Activated naive CD8-positive, alpha-beta T cell treated with anti-CD3 and anti-CD28 coated beads, Interleukin-2, amount 10 ng/mL, durations not matched to agents 7 days and 5 days (primary cell): ENCODE measurements at places on chromosomes 13 and 19.
A peak's percentile ranks its signal among the peaks of the same experiment; 100 is the strongest.

GRCh38 chr19:17103177-17103576, 27.6 kb downstream of the MYO9B start:
- DNase-seq = no peak
- H3K4me3 ChIP-seq = no peak overlapping the region
- H3K36me3 ChIP-seq = peaks cover 47% of the 10 kb centered on the region
- peaks cover 33% of the 10 kb centered on the region for H3K4me1 ChIP-seq
- no peaks in the 10 kb centered on the region for H3K27me3 ChIP-seq

- H3K36me3 ChIP-seq = no peaks in the 10 kb centered on the region
- no peak overlapping the region for H3K27ac ChIP-seq
- no peak overlapping the region for H3K4me3 ChIP-seq
- no peak for DNase-seq
Observed at GRCh38 chr13:68046903-68047302, 816.8 kb upstream of the PCDH9 start.

DNA sequence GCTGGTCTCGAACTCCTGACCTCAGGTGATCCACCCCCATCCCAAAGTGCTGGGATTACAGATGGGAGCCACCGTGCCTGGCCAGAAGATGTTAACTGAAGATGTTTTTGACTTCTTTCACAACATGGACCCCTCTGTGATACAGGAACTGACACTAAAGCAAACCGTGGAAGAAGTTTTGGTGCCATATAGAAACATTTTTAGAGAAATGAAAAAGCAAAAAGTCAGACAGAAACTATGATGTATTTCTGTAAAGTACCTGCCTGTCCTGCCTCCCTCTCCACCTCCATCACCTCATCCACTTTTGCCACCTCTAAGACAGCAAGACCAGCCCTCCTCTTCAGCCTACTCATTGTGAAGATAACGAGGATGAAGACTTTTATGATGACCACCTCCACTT, 11.3 kb downstream of the FBXO27 start:
- no peak overlapping the region for H3K27ac ChIP-seq
- H3K36me3 ChIP-seq = no peaks in the 10 kb centered on the region
- H3K27me3 ChIP-seq = peaks cover 15% of the 10 kb centered on the region
- no peak overlapping the region for H3K4me3 ChIP-seq
- no peaks in the 10 kb centered on the region for H3K4me1 ChIP-seq

DNA sequence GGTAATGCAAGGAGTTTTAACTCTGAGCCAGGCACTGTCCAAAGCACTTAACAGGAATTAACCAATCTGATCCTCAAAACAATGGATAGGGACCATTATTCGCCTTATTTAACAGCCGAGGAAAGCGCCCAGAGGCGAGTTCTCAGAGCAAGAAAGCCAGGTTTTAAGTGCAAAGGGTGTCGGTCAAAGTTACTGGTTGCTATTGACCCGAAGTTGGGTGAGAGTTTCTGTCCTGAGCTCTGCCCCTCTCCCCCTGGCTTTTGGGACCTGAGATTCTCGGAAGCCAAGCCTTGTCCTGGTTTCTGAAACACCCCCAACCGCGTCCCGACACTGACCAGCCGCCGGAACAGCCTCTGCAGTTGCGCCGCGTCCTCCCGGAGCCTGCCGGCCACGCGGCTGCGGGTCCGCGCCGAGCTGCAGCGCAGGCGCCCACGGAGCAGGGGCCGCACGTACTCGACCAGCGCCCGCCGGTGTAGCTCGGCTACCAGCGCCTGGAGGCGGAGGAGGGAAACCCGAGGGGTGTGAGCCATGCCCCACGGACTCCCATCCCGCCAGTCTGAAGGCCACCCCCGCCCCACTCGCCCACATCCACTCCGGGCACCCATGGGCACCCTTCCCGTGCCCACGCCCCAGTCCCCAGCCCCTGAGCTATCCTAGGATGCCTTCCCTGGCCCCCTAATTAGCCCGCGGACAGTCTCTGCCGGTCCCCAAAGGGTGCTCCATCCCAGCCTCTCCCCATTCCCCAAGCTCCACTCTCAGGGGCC, 27.8 kb downstream of the EXOC3L2 start:
- no peak for DNase-seq
- H3K27ac ChIP-seq = no peak overlapping the region
- H3K4me1 ChIP-seq = peaks cover 3% of the 10 kb centered on the region
- H3K4me3 ChIP-seq = no peak overlapping the region
- H3K36me3 ChIP-seq = no peaks in the 10 kb centered on the region
- peaks cover 55% of the 10 kb centered on the region for H3K27me3 ChIP-seq

- peaks cover 4% of the 10 kb centered on the region for H3K27me3 ChIP-seq
- no peak overlapping the region for H3K4me3 ChIP-seq
- no peaks in the 10 kb centered on the region for H3K36me3 ChIP-seq
- no peak for DNase-seq
Observed at GRCh38 chr13:39105110-39105509, 66.9 kb downstream of the NHLRC3 start.

- H3K36me3 ChIP-seq = no peaks in the 10 kb centered on the region
- peak overlapping the region; percentile 82 for H3K4me3 ChIP-seq
- peaks cover 21% of the 10 kb centered on the region for H3K4me1 ChIP-seq
Observed at GRCh38 chr19:5803441-5803751, 1.5 kb upstream of the NRTN start.

DNA sequence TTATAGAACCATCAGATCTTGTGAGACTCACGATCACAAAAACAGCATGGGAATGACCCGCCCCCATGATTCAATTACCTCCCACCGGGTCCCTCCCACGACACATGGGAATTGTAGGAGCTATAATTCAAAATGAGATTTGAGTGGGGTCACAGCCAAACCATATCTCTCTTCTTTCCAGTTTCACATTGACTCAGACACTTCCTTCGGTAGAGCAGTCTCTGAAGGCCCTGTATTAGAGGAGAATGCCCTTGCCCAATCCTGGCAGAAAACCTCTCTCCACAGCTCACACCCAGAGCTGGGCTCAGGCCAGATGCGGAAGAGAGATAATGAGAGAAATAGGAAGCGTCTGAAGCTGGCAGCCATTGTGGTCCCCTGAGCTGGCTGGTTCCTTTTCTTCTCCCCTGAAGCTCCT, 72.4 kb upstream of the CLDN10 start:
- peaks cover 15% of the 10 kb centered on the region for H3K4me1 ChIP-seq
- H3K27ac ChIP-seq = no peak overlapping the region
- H3K27me3 ChIP-seq = peaks cover 10% of the 10 kb centered on the region

- DNase-seq = no peak
- H3K4me1 ChIP-seq = no peaks in the 10 kb centered on the region
- H3K4me3 ChIP-seq = no peak overlapping the region
- H3K36me3 ChIP-seq = no peaks in the 10 kb centered on the region
Observed at GRCh38 chr19:9953802-9954542, 17.7 kb upstream of the OLFM2 start.

GRCh38 chr13:79912403-79912802, 428.5 kb downstream of the SPRY2 start:
- H3K27me3 ChIP-seq = no peaks in the 10 kb centered on the region
- H3K27ac ChIP-seq = no peak overlapping the region
- no peak overlapping the region for H3K4me3 ChIP-seq
- no peaks in the 10 kb centered on the region for H3K4me1 ChIP-seq
- H3K36me3 ChIP-seq = no peaks in the 10 kb centered on the region
- DNase-seq = no peak

- no peak for DNase-seq
- peaks cover 53% of the 10 kb centered on the region for H3K27me3 ChIP-seq
- H3K4me1 ChIP-seq = peaks cover 20% of the 10 kb centered on the region
- H3K4me3 ChIP-seq = peak overlapping the region; percentile 84
- no peak overlapping the region for H3K27ac ChIP-seq
Observed at GRCh38 chr13:46386392-46387063, 524 bp downstream of the RUBCNL start.

DNA sequence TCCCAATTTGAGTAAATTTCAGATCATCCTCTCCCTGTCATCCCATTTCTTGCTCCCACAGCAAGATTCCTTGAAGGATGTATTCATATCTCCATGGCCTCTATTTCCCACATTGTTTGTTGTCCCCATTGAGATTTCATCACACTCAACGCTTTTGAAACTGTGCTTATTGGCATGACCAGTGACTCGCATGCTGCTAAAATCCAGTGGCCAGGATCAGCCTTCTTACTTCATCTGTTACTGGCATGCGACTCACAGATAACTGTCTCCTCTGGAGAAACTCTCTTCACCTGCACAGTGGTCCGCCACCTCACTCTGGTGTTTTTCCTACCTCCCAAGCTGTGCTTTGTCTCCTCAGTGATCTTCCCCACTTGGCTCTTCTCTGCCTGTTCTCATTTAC, 95.8 kb downstream of the WASF3 start:
- no peak overlapping the region for H3K4me3 ChIP-seq
- H3K4me1 ChIP-seq = no peaks in the 10 kb centered on the region
- peaks cover 13% of the 10 kb centered on the region for H3K27me3 ChIP-seq
- H3K36me3 ChIP-seq = no peaks in the 10 kb centered on the region

GRCh38 chr19:7500811-7501450, 12.1 kb upstream of the PEX11G start:
- H3K4me3 ChIP-seq = peak overlapping the region; percentile 55
- H3K36me3 ChIP-seq = no peaks in the 10 kb centered on the region
- peaks cover 42% of the 10 kb centered on the region for H3K27me3 ChIP-seq
- H3K27ac ChIP-seq = no peak overlapping the region

DNA sequence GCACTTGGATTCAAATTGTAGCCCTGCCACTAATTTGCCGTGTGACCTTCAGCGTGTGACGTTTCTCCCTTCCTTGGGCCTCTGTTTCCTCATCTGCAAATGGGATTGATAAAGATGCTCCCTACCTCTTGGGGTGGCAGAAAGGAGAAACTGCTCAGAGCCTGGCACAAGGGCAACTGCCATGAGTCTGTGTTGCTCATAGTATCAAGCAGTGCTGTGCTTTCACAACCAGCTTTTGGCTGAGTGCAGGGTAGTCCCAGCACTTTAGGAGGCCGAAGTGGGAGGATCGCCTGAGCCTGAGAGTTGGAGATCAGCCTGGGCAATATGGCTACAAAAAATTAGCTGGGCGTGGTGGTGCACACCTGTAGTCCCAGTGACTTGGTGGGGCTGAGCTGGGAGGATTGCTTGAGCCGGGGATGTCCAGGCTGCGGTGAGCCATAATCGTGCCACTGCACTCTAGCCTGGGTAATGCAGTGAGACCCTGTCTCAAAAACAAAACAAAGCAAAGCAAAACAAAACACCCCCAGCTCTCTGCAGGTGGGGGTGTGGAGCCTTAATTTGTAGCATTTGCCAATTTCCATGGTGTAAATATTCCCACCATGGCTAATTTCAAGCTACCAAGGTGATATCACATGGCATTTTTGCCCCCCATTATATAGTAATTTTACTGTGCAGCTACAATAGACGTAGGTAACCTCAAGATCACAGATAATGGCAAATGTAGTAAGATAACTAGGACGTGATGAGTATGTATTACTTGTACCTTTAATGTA, 1.6 kb upstream of the MARK4 start:
- peaks cover 13% of the 10 kb centered on the region for H3K27me3 ChIP-seq
- no peak overlapping the region for H3K27ac ChIP-seq
- DNase-seq = no peak
- no peaks in the 10 kb centered on the region for H3K36me3 ChIP-seq
- peaks cover 28% of the 10 kb centered on the region for H3K4me1 ChIP-seq

DNA sequence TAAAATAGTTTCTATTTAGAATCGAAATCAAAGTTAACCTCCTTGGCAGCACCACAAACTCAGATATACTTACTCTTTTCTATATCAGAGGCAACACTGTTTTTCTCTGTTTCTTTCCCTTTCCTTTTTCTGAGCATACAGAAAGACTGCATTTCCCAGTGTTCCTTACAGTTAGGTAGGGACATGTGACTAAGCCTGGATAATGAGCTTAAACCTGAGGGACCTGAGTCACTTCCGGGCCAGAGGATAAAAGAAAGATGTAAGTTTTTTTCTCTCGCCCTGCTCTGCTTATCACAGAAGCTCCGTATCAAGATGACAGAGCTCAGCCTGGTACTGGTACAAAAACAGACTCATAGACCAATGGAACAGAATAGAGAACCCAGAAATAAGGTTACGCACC, 531.9 kb downstream of the KLF12 start:
- H3K27me3 ChIP-seq = no peaks in the 10 kb centered on the region
- DNase-seq = no peak
- no peak overlapping the region for H3K27ac ChIP-seq
- no peak overlapping the region for H3K4me3 ChIP-seq

GRCh38 chr13:40206241-40207000, 460.0 kb downstream of the FOXO1 start:
- H3K36me3 ChIP-seq = peaks cover 17% of the 10 kb centered on the region
- DNase-seq = peak; percentile 53
- H3K4me3 ChIP-seq = peak overlapping the region; percentile 59
- H3K4me1 ChIP-seq = peaks cover 25% of the 10 kb centered on the region
- peak overlapping the region; percentile 98 for H3K27ac ChIP-seq
- no peaks in the 10 kb centered on the region for H3K27me3 ChIP-seq

- no peaks in the 10 kb centered on the region for H3K4me1 ChIP-seq
- no peak for DNase-seq
- H3K4me3 ChIP-seq = no peak overlapping the region
- H3K27me3 ChIP-seq = peaks cover 6% of the 10 kb centered on the region
Observed at GRCh38 chr13:98327371-98328270, 150.6 kb upstream of the RNF113B start.

DNA sequence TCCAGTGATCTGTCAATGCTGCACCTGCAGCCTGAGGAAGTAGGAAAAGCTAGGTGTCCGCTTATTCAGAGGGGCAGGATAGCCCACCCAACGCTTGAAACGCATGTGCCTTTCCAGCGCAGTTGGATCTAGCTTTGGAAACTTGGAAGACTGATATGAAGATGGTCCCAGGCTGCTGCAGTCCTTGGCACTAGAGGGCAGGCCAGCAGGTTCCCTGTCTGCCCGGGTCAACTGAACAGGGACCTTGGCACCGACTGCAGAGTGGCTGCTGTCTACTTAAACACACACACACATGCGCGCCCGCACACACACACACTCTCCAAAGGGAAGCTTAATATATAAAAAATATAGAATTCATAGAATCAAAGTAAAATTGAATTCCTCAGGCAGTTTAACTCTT, 100.0 kb downstream of the TSHZ3 start:
- no peaks in the 10 kb centered on the region for H3K4me1 ChIP-seq
- no peak overlapping the region for H3K27ac ChIP-seq
- peaks cover 2% of the 10 kb centered on the region for H3K27me3 ChIP-seq
- H3K36me3 ChIP-seq = no peaks in the 10 kb centered on the region

DNA sequence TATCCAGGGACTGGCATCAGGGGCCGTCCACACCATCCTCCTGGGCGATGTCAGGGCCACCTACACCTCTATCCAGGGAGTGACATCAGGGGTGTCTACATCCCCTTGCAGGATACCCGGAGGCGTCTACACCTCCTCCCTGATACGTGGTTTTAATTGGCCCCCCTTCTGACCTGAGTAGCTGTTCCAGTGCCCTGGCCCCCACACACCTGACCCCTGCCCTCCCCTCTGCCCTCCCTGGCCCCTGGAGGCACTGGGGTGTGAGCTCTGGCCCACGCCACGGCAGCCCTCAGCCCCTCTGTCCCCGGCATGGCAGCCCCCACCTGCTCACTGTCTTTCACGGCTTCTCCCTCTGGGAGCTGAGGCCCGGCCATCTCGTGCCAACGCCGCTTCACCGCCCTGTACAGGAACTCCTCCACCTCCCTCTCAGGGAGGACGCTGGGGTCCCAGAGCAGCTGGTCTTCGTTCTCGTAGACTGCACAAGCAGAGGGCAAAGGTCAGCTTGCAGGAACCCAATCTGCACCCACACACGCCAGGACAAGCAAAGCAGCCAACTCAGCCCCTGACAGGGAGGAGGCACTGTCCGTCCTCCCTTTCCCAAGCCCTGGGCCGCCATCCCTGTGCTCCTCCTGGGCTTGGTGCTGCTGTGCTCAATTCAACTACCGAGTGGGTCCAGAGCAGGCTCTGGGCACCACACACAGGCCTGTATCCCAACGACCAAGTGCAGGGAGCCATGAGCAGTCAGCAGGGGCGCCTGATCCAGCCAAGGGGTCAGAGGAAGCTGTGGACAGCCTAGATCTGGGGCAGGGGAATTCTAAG, 22.2 kb upstream of the PLPP2 start:
- peak; percentile 18 for DNase-seq
- no peak overlapping the region for H3K27ac ChIP-seq
- H3K4me3 ChIP-seq = no peak overlapping the region
- H3K4me1 ChIP-seq = peaks cover 3% of the 10 kb centered on the region
- H3K27me3 ChIP-seq = no peaks in the 10 kb centered on the region
